ENCODE measurements at places on chromosomes 12 and 14.

- no peak for DNase-seq
Measured at GRCh38 chr14:102079700-102079979, 7.2 kb downstream of the HSP90AA1 start.

- DNase-seq: no peak
Measured at GRCh38 chr12:93180566-93180965, 197.2 kb upstream of the NUDT4 start.

DNA sequence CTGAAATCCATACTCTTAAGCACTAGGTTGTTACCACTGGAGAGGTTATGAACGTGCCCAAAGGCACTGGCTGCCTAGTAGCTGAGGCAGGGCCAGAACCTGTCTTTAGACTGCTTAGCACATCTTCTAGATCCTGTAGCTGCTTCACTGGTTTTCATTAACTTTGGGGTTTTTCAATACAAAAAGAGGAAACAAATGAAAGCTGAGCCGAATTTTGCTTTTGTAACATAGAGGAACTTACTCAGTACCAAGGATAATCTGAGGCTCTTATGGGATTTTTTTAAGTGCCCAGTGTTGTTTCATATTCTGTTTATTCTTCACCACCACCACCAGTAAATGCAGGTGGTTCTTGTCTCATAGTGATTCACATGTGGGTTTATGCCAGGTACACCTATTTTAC is 396.1 kb downstream of the RAD51B start:
- peak; percentile 7 for DNase-seq

- no peak for DNase-seq
Measured at GRCh38 chr12:106152334-106152733, 13.6 kb upstream of the NUAK1 start.

- peak; percentile 12 for DNase-seq
Measured at GRCh38 chr12:46109343-46110222, 119.2 kb upstream of the SCAF11 start.

GRCh38 chr12:70852416-70853150 is 68.0 kb downstream of the PTPRR start:
- DNase-seq: no peak

GRCh38 chr12:47964106-47964728 is 821 bp downstream of the TMEM106C start:
- DNase-seq: peak; percentile 50

DNA sequence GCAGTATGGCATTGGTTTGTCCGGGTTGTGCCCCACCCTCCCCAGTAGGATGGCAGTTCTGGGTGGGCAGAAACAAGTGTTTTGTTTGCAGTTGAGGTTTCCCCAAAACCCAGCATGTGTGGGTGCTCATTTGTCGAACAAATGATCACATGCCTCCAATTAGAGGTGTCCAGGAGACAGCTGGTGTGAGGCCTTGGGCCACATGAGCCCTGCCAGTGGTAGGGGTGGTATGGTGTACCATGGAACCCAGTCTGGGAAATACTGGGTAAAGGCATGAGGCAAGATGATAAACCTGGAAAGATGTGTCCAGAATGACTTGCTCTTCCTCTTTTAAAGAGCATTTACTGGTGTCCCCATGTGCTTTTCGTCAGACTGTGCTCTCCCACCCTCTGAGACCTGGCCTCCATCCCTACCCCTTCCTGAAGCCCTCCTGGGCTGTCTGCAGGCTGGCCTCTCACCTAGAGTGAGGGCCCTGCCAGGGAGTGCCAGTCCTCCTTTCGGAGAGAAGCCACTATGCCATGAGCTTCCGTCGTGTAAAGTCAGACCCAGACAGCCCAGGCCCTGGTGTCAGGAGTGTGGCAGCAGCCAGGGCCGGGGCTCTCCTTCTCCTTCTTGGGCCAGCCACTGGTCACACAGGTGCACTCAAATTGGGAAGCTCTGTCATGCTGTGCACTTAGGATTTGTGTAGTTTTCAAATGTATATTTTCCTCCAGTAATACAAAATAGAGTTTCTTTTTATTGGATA is 17.6 kb downstream of the ANKRD9 start:
- DNase-seq: no peak

DNA sequence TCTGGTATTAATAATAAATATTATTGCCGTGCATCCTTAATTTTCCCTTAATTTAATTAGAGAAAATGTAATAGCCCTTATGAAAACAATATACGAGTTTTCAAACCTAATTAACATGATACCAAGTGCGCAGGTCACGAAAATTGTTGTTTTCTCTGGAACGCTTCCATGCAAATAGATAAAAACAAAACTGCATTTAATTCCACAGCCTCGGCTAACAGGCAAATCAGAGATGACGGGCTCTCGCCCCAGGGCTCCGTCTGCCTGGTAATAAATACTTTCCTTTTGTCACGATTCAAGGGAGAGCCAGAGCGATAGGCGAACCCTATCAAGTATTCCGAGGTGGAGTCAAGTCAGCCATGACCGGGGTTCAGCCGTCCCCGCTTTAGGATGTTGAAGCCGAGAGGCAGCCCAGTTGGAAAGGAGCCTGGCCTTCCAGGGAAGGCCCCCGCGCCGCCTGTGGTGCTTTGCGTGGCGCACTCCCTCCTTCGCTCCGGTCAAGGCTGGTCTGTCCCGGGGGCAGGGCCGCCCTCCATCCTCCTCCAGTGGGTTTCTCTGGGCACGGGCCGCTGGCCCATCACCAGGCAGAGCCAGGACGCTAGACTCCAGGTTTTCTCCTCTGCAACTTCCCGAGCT is 137.8 kb upstream of the GSC start:
- no peak for DNase-seq

GRCh38 chr12:120115692-120116440 is 687 bp downstream of the RAB35 start:
- peak; percentile 70 for DNase-seq

DNA sequence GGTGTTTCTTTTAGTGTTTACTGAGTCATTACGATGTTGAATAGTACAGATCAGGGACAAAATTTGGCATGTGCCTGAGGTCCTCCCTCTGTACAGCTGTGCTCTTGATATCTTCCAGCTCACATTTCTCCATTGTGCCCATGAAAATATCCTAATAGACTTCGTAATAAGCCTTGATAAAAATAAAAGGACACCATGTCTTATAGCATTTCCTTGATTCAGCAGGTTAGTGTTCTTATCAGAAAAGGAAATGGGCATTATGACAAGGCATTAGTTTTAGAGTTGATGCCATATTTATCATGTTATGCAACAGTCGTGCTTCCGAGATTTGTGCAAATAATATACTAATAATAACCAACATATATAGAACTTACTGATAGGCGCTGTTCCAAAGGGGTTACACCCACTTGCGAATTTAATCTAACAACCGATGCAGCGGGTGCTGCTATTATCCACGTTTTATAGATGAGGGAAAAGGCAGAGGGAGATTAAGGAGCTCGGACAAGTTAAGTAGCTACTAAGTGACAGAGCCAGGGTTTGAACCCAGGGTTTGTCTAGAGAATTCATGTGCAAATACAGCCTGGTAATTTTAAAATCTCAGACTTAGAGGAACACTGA is 15.1 kb upstream of the WNK1 start:
- no peak for DNase-seq

- DNase-seq: no peak
Measured at GRCh38 chr14:76073717-76074116, 78.0 kb upstream of the GPATCH2L start.

DNA sequence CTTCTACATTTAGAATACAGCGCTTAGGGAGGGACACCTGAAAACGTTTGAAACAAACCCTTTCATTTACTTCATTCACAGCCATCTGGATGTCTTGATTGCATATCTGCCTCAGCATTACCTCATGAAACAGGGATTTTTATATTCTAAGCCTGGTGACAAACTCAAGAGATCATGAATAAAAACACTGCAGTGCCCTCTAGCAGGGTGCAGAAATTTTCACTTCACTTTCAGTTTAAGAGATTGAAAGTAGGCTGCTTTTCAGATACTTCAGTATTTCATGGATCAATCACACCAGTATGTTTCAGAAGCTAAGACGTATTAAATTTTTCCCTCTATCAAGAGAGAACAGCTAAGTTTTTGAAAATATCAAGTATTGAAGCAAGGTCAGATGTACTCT is 467.8 kb downstream of the MDGA2 start:
- no peak for DNase-seq

DNA sequence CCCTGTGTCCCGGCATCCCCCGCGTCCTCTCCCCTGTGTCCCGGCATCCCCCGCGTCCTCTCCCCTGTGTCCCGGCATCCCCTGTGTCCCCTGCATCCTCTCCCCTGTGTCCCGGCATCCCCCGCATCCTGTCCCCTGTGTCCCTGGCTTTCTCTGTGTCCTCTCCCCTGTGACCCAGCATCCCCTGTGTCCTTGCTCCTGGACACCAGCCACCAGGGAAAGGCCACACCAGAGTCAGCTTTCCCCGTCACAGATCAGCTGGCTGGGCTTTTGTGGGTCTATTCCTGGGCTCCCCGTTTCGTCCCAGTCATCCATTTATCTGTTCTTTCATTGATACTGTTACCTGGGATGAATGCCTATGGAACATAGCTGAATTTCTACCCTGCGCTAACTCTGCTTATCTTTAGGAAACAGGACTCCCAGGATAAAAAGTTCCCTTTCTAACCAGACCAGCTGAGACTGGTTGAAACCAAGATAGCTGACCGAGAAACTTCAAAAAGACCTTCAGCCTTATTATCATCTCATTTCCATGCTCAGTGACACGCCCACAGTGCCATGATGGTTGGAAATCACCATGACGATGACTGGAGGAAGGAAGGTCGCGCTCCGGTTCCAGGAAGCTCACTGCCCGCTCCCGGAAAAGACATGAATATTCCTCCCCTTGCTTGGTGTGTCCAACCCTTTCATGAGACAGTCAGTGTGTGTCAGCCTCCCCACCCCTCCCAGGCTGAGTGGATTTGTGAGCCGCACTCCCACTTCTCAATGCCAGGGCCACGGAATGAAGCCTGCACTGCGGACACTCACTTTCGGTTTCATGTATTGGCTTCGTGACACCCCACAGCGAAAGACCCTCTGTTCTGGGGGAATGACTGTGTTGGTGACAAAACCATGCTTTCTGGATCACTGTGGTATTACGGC is 276.4 kb upstream of the SFSWAP start:
- no peak for DNase-seq

DNA sequence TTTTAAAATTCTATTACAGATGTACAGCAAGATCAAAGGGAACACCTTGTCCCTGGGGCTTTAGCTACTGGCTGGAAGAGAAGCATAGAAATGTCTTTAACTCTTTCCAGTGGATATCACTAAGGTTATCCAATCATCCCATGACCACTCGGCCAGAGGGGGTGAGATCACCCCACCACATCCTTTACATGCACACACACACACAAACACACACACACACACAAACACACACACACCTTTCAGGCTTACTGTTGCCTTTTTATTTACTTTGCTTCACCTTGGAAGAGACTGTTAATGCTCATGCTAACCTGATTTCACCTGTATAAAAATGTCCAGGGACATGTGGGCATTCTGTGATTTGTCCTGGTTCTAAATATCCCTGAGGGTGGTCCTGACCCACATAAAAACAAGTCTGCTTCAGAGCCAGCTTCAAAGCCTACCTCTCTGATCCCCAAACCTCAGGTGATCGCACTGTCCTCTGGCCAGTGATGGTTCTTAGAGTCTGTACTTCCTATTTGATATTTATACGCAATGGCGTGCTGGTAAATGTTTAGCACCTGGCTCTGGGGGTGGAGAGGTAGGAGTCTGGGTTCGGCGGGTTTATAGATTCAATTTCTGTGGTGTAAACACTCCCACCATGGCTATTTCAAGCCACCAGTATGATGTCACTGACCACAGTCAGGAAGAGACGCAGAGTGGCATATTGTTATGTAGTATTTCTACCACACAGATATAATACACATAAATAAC is 166.1 kb upstream of the EEA1 start:
- DNase-seq: peak; percentile 4

Measured in OCI-LY7 (cell line).